ENCODE measurements at places on chromosomes 3 and 15. TPM values are rescaled to one million over a fixed set of nuclear protein-coding genes. Genes with fewer than 3 reads are reported as not detected.

DNA sequence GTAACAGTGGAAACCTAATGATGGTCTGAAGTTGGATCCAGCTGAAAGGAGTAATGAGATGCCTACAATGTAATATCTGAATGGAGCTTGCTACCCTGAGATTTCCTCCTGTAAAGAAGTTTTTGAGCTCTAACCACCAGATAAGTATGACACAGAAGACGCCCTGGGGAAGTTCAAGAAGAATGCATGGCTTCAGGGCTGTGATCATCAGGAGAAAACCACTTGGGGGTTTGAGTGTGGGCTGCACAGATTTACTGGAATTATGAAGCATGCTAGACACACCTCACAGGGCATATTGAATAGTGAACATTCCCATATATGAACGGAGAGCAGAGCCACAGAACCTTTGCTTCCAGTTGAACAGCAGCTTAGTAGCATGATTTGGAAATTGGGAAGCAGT is 10.6 kb upstream of the CCDC80 start:
- H3K4me1 ChIP-seq, result no peaks in the 10 kb centered on the region
- H3K27ac ChIP-seq, result no peak overlapping the region

GRCh38 chr15:68055224-68055705 is 1.1 kb downstream of the PIAS1 start:
- peak overlapping the region; percentile 91 for H3K4me3 ChIP-seq
- H3K4me1 ChIP-seq, result peaks cover 15% of the 10 kb centered on the region
- peak; percentile 42 for DNase-seq
- peaks cover 1% of the 10 kb centered on the region for H3K27me3 ChIP-seq
- H3K36me3 ChIP-seq, result no peaks in the 10 kb centered on the region
- peak overlapping the region; percentile 39 for H3K27ac ChIP-seq

- DNase-seq, result no peak
- no peaks in the 10 kb centered on the region for H3K27me3 ChIP-seq
- H3K4me3 ChIP-seq, result no peak overlapping the region
- H3K4me1 ChIP-seq, result peaks cover 14% of the 10 kb centered on the region
Observed at GRCh38 chr3:197795200-197795599, 4.1 kb downstream of the LRCH3 start.

DNA sequence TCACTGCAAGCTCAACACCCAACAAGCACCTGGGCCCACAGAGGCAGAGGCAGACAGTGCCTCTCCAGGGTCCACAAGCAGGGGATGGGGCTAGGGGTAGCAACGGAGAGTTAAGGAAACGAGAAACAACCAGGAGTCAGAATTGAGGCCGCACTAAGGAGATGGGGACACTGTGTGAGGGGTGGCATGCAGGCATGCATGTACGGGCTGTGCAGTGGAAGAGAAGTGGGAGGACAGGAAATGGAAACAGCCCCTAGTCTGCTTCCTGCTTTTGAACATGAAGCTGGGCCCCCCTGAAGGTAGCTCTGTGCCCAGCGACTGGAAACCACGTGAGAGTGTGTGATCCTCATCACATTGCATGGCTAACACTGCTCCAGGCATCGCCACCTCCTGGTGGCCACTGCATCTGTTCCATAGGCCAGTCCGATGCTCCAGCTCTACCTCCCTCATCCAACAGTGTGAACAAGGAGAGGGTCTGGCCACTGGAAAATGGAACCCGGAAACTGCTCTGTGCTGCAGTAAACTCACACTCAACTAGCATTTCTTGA is 44.0 kb downstream of the XXYLT1 start:
- DNase-seq, result peak; percentile 46
- H3K27ac ChIP-seq, result no peak overlapping the region
- H3K27me3 ChIP-seq, result no peaks in the 10 kb centered on the region
- H3K36me3 ChIP-seq, result no peaks in the 10 kb centered on the region
- no peak overlapping the region for H3K4me3 ChIP-seq

DNA sequence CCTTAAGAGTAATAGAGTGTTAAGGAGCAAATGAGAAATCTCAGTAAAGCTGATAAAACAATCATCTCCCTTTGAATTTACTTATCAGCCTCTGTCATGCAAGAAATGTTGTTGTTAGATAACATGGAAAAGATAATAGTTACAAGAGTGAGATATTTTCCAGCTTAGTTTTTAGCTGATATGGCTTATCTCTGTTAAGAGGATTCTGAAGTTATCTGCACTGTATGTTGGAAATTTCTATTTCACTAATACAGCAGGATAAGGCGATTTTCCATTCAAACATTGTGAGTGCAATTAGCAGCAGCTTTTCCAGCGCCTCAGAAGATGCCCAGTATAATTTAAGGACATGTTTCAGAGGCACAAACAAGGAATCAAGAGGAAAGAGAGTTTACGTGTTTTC is 262.9 kb downstream of the CNTN6 start:
- H3K27me3 ChIP-seq, result no peaks in the 10 kb centered on the region
- H3K36me3 ChIP-seq, result no peaks in the 10 kb centered on the region
- H3K4me3 ChIP-seq, result no peak overlapping the region
- DNase-seq, result no peak
- H3K27ac ChIP-seq, result no peak overlapping the region

The EFCC1 gene
- polyA plus RNA-seq, result 1.3 TPM

The FBXO40 gene
- polyA plus RNA-seq, result not detected

Measured in endothelial cell of umbilical vein (primary cell).